ENCODE measurements at places on chromosomes 2 and 18. TPM values are rescaled to one million over a fixed set of nuclear protein-coding genes. Genes with fewer than 3 reads are reported as not detected.

The ASXL3 gene
- total RNA-seq = not detected

The POTEI gene
- total RNA-seq = not detected

- DNase-seq = no peak
Observed at GRCh38 chr2:132741754-132742153, 71.7 kb upstream of the LYPD1 start.

GRCh38 chr2:235596272-235596671 lies 102.4 kb downstream of the AGAP1 start:
- DNase-seq = no peak

- DNase-seq = no peak
Observed at GRCh38 chr2:30412047-30412683, 34.9 kb upstream of the LCLAT1 start.

Data from PC-9 (cell line).